Renal pelvis (tissue), 12 donors: ENCODE measurements at places on chromosomes 13 and 19. TPM values are rescaled to one million over a fixed set of nuclear protein-coding genes. Genes with fewer than 3 reads are reported as not detected.
A peak's percentile ranks its signal among the peaks of the same experiment; 100 is the strongest.

PRKCSH gene
- 395 TPM for polyA plus RNA-seq

USHBP1 gene
- polyA plus RNA-seq = 6.0 TPM

HSPB6 gene
- polyA plus RNA-seq = 34.1 TPM

- no peak for DNase-seq
These were observed 7.1 kb downstream of the KLF16 start for GRCh38 chr19:1856345-1856697.

DNA sequence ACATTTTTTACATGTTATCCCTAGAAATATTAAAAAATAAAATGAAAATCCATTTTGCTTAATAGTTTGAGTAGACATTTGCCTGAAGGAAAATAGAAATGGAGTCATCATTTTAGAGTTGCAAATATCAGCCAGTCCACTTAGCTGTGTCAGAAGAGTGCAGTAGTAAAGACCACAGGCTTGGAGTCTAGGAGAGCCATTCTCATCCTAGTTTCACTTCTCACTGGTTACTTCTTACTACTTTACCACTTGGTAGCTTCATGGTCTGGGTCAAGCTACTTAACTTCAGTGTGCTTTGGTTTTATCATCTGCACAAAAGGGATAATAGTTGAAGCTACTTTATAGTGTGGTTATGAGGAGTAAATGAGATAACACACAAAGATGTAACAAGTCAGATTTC is 286.5 kb upstream of the NBEA start:
- DNase-seq = no peak

DNA sequence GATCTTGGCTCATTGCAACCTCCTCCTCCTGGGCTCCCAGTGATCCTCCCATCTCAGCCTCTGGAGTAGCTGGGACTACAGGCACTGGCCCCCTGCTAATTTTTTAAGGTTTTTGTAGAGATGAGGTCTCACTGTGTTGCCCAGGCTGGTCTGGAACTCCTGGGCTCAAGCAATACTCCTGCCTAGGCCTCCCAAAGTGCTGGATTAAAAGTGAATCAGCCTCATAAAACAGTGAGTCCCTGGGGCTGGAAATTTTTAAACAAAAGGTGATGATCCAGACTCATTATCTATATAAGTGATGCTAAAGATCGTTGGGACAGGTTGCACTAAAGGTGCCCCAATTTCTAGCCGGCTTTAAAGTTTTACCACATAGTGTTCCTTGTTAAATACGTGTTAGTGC is 112.7 kb downstream of the LMO7 start:
- DNase-seq = no peak

- DNase-seq = no peak
These were observed 50.5 kb upstream of the ZNF429 start for GRCh38 chr19:21454901-21455300.

DNA sequence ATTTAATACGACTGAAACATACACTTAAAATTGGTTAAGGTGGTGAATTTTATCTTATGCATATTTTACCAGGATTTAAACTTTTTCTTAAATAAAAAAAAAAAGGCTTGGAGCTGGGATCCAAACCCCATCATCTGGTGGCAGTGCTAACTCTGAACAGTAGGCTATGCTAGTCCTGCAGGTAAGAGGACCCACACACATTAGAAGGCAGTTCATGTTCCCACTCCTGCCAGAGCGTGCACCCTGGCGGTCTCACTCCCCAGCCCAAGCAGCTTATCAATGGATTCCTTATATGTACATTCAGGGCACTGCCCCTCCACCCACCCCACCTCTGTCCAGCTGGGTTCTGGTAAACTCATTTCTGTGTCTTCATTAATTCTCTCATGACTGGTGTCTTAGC is 31.3 kb upstream of the CEBPA start:
- DNase-seq = no peak

- no peak for DNase-seq
These were observed 33.6 kb upstream of the LPAR6 start for GRCh38 chr13:48446464-48446863.

DNA sequence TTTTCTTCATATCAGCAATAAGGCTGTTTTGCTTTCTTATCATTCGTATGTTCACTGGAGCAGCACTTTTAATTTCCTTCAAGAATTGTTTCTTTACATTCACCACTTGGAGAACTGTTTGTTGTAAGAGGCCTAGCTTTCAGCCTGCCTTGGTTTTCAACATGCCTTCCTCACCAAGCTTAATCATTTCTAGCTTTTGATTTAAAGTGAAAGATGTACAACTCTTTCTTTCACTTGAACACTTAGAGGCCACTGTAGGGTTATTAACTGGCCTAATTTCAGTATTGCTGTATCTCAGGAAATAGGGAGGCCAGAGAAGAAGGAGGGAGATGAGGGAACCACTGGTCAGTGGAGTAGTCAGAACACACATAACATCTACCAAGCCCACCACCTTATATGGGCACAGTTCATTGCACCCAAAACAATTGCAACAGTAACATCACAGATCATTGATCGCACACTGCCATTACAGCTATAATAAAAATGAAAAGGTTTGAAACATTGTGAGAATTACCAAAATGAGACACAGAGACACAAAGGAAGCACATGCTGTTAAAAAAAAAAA is 181.4 kb upstream of the TUBA3C start:
- DNase-seq = no peak

GRCh38 chr13:75749407-75749806 is 113.3 kb downstream of the LMO7 start:
- no peak for DNase-seq

- no peak for DNase-seq
These were observed 19.7 kb downstream of the ZNF433 start for GRCh38 chr19:12015753-12016116.

- DNase-seq = peak; percentile 86
These were observed 25.1 kb downstream of the SIPA1L3 start for GRCh38 chr19:37931881-37932655.

- no peak for DNase-seq
These were observed 60.8 kb downstream of the KCTD12 start for GRCh38 chr13:76825430-76825829.
